Activated CD4-positive, alpha-beta memory T cell treated with anti-CD3 and anti-CD28 coated beads for 36 hours (primary cell): ENCODE measurements at places on chromosomes 16 and 17. TPM values are rescaled to one million over a fixed set of nuclear protein-coding genes. Genes with fewer than 3 reads are reported as not detected.

GRCh38 chr16:4376126-4376892, 4.7 kb downstream of the VASN start:
- peaks cover 20% of the 10 kb centered on the region for H3K4me1 ChIP-seq
- H3K27ac ChIP-seq: no peak overlapping the region
- H3K27me3 ChIP-seq: no peaks in the 10 kb centered on the region

CLEC19A gene
- not detected for total RNA-seq

GRCh38 chr17:52823155-52823554, 664.6 kb upstream of the CA10 start:
- DNase-seq: no peak
- H3K36me3 ChIP-seq: no peaks in the 10 kb centered on the region
- no peaks in the 10 kb centered on the region for H3K27me3 ChIP-seq
- no peak overlapping the region for H3K4me3 ChIP-seq
- H3K4me1 ChIP-seq: no peaks in the 10 kb centered on the region

DNA sequence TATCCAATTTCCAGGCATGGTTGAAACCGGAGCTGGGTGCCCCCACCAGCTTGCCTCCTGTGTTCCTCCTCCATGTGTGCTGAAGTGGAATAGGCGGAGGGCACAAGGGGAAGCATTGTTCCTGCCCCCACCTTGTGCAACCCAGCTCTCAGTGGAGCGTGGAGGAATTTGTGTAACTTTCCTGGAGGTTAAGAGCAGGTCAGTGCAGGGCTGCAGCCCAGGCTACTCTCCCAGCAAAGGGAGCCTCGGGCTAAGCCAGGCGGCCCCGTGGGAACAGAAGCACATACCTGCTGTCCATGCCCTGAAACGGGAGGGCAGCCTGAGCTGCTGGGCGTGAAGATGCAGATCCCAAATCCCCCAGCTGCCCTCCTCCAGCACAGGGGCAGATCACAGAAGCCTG, 158.8 kb upstream of the LHX1 start:
- no peak overlapping the region for H3K27ac ChIP-seq
- no peaks in the 10 kb centered on the region for H3K4me1 ChIP-seq
- H3K4me3 ChIP-seq: no peak overlapping the region
- no peak for DNase-seq

CALB2 gene
- not detected for total RNA-seq

DNA sequence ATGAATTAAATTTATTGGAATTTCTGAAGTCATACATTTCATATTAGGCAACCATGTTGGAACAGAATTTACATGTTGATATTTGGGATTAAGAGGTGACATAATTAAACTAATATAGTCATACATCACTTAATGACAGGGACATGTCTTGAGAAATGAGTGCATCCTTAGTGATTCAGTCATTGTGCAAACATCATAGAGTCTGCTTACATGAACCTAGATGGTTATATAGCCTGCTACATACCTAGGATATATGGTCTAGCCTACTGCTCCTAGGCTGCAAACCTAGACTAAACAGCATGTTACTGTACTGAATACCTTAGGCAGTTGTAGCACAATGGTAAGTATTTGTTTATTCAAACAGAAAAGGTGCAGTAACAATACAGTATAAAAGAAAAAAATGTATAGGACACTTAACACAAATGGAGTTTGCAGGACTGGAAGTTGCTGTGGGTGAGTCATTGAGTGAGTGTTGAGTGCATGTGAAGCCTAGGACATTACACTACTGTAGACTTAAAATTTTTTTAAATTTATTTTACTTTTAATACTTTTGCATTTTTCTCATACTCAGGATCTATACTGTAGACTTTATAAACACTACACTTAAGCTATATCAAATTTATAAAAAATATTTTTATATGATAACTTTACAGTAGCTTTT, 85.6 kb downstream of the OMG start:
- H3K36me3 ChIP-seq: no peaks in the 10 kb centered on the region
- no peak for DNase-seq
- no peaks in the 10 kb centered on the region for H3K4me1 ChIP-seq
- no peak overlapping the region for H3K27ac ChIP-seq
- no peaks in the 10 kb centered on the region for H3K27me3 ChIP-seq

GRCh38 chr17:34254651-34255380, at the start of gene CCL2:
Gene CCL2 (plus strand): TSS chr17:34255285. CDS start chr17:34255350, 65 bp downstream.
- H3K4me1 ChIP-seq: peaks cover 2% of the 10 kb centered on the region
- DNase-seq: no peak
- no peaks in the 10 kb centered on the region for H3K36me3 ChIP-seq
- peaks cover 44% of the 10 kb centered on the region for H3K27me3 ChIP-seq
- no peak within 1 kb of the TSS for H3K4me3 ChIP-seq
- no peak within 1 kb of the TSS for H3K27ac ChIP-seq

SHISA9 gene
- not detected for total RNA-seq

DNA sequence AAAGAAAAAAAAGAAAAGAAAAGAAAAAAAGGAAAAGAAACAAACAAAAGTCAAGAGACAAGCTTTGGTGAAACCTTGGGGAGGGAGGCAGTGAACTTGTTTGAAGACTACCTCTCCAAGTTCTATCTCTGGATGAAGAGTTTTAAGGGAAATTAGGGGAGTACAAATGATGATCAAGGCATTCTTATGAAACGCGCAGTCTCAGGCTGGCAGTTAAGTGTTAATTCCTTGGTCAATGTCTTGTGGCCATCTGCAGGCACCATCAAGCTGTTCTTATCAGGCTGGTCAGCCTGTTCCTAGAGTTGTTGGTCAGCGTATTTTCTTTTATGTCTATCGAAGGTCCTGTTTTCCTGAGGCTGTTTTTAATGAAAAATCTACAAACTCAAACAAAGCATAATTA, 8.2 kb upstream of the DRG2 start:
- H3K4me1 ChIP-seq: no peaks in the 10 kb centered on the region
- H3K4me3 ChIP-seq: no peak overlapping the region
- no peak for DNase-seq
- no peaks in the 10 kb centered on the region for H3K36me3 ChIP-seq
- peaks cover 12% of the 10 kb centered on the region for H3K27me3 ChIP-seq

GRCh38 chr17:67127925-67128324, 83.6 kb downstream of the CACNG1 start:
- peaks cover 2% of the 10 kb centered on the region for H3K4me1 ChIP-seq
- H3K4me3 ChIP-seq: no peak overlapping the region
- DNase-seq: no peak
- no peak overlapping the region for H3K27ac ChIP-seq
- peaks cover 11% of the 10 kb centered on the region for H3K36me3 ChIP-seq
- no peaks in the 10 kb centered on the region for H3K27me3 ChIP-seq

CIAO2B gene
- 195 TPM for total RNA-seq

FAM20A gene
- not detected for total RNA-seq

GRCh38 chr17:19513897-19514488, 19.7 kb upstream of the SLC47A1 start:
- H3K27me3 ChIP-seq: no peaks in the 10 kb centered on the region
- no peak overlapping the region for H3K4me3 ChIP-seq

- peak; percentile 76 for DNase-seq
- peak overlapping the region; percentile 90 for H3K27ac ChIP-seq
- no peak overlapping the region for H3K4me3 ChIP-seq
- no peaks in the 10 kb centered on the region for H3K27me3 ChIP-seq
Measured at GRCh38 chr17:57459286-57459915, 203.1 kb downstream of the MSI2 start.

CORO1A gene
- 1,051 TPM for total RNA-seq

CMTM2 gene
- 0.36 TPM for total RNA-seq

NOTUM gene
- 0.22 TPM for total RNA-seq

ABCA6 gene
- total RNA-seq: not detected

DNA sequence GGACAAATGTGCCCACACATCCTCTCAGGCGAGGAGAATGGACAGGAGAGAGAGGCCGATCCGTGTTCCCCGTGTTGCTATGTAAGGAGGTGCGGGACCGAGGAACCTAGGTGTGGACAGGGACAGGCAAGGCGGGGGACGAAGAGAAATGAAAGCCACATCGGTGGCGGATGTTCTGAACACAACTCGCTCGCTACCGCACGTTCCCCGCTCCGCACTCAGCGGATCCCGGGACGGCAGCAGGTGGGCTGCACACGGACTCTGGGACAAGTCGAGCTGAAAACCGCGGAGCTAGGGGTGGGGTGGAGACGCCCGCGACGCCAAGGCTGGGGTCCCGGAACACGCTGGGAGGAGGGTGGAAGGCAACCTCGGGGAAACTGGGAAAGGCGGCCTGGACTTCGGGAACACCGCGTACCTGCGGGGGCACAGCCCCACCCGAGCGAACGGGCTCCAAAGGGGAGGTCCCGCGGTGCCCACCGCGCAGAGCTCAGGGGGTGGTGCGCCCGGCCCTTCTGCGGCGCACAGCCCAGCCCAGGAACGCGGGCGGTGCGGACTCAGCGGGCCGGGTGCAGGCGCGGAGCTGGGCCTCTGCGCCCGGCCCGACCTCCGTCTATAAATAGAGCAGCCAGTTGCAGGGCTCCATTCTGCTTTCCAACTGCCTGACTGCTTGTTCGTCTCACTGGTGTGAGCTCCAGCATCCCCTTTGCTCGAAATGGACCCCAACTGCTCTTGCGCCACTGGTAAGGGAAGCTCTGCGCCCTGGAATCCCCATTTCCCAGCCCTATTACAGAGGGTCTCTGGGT, at the start of gene MT1E:
MT1E (plus strand) TSS at position 642 of the 803 bp plus-strand sequence; CDS start at position 713, 71 bp downstream.
- H3K27ac ChIP-seq: no peak within 1 kb of the TSS
- H3K4me3 ChIP-seq: peak within 1 kb of the TSS; percentile 78
- H3K36me3 ChIP-seq: no peaks in the 10 kb centered on the region
- H3K4me1 ChIP-seq: peaks cover 12% of the 10 kb centered on the region
- DNase-seq: peak; percentile 62
- peaks cover 21% of the 10 kb centered on the region for H3K27me3 ChIP-seq

GRCh38 chr17:44200478-44201155, 933 bp upstream of the ATXN7L3 start:
- peaks cover 41% of the 10 kb centered on the region for H3K4me1 ChIP-seq
- peak overlapping the region; percentile 92 for H3K27ac ChIP-seq
- H3K27me3 ChIP-seq: no peaks in the 10 kb centered on the region
- DNase-seq: no peak
- H3K36me3 ChIP-seq: peaks cover 14% of the 10 kb centered on the region
- H3K4me3 ChIP-seq: peak overlapping the region; percentile 91

DNA sequence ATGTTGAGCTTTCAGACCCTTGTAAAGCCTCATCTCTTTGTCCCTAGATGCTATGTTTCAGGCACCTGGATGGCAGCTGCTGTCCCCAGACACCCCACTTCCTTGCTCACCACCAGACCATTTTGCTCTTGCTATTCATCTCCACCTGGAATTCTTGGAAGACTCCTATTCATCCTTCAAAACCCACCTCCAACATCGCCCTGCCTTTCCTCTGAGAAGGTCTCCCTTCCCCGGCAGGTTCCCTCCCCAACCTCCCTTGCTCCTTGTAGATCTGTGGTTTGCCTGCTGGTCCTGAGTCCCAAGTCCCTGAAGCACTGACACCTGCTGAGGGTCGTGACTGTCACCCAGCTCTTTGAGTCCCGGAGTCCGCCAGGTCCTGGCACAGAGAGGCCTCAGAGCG, 9.9 kb downstream of the ZNF469 start:
- peaks cover 3% of the 10 kb centered on the region for H3K27me3 ChIP-seq
- H3K4me1 ChIP-seq: no peaks in the 10 kb centered on the region
- no peak overlapping the region for H3K4me3 ChIP-seq
- H3K27ac ChIP-seq: no peak overlapping the region

DNA sequence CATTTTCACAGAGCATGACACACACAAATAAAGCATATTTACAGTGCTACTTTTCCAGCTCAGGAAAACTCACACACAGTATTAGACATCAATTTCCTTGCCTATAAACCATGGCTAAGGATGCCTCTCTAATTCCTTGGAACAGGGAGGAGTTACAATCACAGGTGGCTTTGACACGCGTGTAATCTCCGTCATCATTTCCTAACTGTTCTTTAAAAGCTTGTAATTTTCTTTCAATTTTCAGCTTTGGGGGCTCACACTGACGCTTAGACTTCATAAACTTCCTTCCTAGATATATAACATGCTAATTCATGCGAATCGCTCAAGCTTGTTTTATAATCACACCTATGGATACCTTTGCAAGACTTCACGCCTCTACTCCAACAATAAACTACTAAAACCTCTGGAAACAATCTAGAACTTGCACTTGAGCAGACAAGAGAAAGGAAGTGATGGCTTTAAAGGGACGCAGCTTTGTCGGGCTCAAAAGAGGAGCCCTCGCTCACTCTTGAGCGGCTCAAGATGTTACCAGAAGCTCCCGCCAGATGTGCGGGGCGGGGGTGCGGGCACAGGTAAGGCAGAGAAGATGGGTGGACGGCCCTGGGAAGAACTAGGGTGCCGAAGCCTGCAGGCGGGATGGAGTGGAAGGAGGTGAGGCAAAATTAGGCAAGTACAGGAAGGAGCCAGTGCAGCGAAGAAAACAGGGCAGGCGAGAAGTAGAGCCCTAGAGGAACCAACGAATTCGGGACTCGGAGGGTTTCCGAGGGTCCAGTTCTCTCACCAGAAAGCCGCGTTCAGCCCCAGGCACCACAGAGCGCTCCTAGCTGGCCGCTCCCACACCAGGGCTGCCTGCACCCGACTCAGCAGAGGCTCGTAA, 631 bp downstream of the RETREG3 start:
- peak overlapping the region; percentile 91 for H3K27ac ChIP-seq
- peak; percentile 35 for DNase-seq
- H3K36me3 ChIP-seq: peaks cover 19% of the 10 kb centered on the region

- no peak overlapping the region for H3K4me3 ChIP-seq
- H3K27ac ChIP-seq: no peak overlapping the region
- peaks cover 1% of the 10 kb centered on the region for H3K27me3 ChIP-seq
- peaks cover 11% of the 10 kb centered on the region for H3K36me3 ChIP-seq
- peaks cover 9% of the 10 kb centered on the region for H3K4me1 ChIP-seq
Measured at GRCh38 chr16:23134274-23134673, 15.0 kb downstream of the USP31 start.

GRCh38 chr17:82568997-82569393, 49.5 kb downstream of the FOXK2 start:
- no peaks in the 10 kb centered on the region for H3K4me1 ChIP-seq
- no peak for DNase-seq
- peaks cover 30% of the 10 kb centered on the region for H3K36me3 ChIP-seq
- H3K27ac ChIP-seq: no peak overlapping the region

DNA sequence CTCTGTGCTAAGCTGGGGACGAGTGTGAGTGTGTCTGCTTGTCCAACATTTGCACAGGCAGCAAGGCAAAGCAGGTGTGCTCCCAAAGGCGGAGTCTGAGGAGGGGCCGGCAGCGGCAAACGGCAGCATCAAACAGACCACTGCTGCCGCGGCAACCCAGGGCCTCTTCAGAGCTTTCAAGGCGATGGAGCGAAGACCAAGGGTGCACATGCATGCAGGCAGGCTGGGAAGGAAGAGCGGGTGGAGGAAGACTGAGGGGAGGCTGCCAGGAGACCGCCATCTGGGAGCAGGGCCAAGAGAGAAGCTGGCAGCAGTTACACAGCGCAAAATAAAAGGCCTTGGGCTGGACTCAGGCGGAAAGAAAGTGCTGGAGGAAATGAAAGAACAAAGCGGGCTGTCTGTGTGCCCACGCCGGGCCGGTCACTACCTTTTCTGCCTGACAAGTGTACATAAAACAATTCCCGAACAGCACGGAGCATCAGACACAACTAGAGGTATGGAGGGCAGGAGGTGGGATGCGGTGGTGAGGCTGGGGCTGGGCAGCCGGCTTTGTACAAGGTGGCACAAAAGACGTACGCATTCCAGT, 8.5 kb downstream of the TIMM22 start:
- peaks cover 4% of the 10 kb centered on the region for H3K4me1 ChIP-seq
- no peaks in the 10 kb centered on the region for H3K27me3 ChIP-seq
- no peak overlapping the region for H3K4me3 ChIP-seq
- peak overlapping the region; percentile 0 for H3K27ac ChIP-seq
